ENCODE measurements at places on chromosomes 7 and 10.

DNA sequence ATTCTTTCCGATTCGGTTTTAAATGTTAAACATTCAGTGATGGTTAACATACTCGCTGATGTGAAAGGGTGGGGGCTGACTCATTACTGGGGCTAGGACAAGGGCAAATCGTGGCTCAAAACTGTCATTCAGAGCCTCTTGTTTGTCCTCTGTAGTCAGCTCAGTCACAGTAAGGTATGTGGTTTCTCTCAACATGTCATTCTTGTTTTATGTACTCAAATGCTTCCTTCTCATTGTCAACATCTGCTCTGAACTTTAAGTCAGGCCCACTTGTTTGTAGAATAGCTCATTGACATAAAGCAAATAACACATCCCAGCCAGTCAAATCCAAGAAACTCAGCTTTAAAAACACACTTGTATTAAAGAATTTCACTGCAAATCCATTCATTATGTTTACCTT is 7.3 kb downstream of the SLC16A9 start:
- no peak for DNase-seq

GRCh38 chr10:16367621-16368292 is 69.1 kb upstream of the PTER start:
- peak; percentile 33 for DNase-seq

- DNase-seq = no peak
These were observed 45.9 kb upstream of the ARHGAP12 start for GRCh38 chr10:31974434-31975124.

- DNase-seq = no peak
These were observed 93.6 kb upstream of the CUX1 start for GRCh38 chr7:101723835-101724234.

- DNase-seq = no peak
These were observed 49.3 kb downstream of the CALML3 start for GRCh38 chr10:5573968-5574641.

- DNase-seq = no peak
These were observed 79.1 kb upstream of the PPIF start for GRCh38 chr10:79268161-79268601.

GRCh38 chr10:132506711-132507408 is 30.7 kb upstream of the INPP5A start:
- no peak for DNase-seq

DNA sequence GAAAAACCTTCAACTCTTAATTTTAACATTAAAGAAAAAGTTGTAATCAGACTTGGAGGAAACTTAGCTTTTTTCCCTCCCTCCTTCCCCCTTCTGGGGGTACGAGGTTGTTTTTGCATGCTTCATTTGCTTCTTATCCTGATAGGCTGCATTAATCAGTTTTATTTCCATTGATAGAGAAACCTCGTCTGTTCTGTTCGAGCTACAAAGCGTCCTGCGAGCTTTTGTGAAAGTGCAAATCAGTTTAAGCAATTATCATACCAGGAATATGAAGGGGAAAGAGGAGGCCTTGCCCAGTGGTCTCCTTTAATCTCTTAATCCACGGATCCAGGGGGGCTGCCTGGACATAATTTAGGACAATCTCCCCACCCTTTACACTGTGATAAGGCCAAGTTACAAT is 7.5 kb downstream of the EMX2 start:
- DNase-seq = no peak

DNA sequence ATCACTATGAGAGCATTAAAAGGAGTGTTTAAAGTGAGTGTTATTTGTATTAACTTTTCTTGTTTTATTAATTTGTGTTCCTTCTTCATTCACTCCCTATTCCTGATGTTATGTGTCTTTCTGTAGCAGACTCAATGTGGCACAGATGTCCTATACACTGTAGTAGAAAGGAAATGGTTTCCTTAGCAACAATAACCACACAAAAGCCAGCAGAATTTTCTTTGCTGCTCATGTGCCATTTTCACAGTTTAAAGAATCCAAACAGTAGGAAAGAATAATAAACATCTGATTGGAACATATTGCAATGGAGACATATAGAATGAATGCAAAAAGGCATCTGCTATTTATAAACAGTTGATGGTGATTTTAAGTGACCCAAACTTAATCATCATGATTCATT is 763.6 kb downstream of the PHTF2 start:
- no peak for DNase-seq

- no peak for DNase-seq
These were observed 77.9 kb downstream of the ARHGAP22 start for GRCh38 chr10:48526846-48527505.

GRCh38 chr10:62166331-62167131 is 102.1 kb downstream of the RTKN2 start:
- DNase-seq = no peak

DNA sequence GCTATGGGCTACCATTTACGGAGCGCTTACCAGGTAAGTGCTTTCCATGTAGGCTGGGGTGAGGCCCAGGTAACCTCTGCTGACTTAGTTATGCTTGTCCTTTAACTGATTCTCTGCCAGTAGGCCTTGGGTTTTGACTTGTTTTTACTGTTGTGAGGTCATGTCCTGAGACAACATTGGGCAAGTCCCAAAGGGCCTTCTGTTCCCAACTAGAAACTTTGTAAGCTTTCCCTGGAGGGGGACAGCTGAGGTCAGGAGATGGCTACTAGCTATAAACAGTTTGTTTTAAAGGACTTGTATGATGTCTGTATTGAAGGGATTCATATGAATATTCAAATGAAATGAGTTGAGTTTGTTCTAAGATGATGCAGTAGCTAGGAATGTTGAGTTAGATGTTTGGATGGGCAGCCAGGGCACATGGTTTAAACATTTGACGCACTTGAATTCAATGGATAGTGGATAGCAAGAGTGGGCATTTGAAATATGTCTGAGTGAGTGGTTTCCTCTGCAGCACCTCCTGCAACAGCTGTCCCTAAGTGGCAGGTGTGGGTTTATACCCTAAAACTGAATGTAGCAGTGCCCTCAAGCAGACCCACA is 10.0 kb upstream of the SGPL1 start:
- no peak for DNase-seq

- DNase-seq = peak; percentile 16
These were observed 15.1 kb upstream of the NME8 start for GRCh38 chr7:37833107-37833817.

DNA sequence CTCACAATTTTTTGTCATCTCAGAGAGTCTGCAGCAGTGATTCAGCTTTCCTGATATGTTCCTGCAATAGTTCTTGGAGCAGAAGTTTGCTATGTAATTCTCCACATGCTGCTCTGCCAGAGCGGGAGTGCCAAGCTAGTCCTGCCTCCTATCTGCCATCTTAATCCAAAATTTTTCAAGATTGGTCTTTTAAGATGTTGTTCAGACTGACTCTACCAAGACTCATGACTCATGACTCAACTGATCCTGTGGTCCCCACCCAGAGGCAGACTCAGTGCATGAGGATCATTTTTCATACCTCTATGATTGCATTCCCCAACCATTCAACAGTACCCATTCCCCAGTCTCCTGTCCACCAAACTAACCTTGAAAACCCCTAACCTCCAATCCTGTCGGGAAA is 470.8 kb downstream of the INHBA start:
- DNase-seq = no peak

GRCh38 chr10:68053553-68053952 is 21.5 kb downstream of the HERC4 start:
- no peak for DNase-seq

GRCh38 chr10:28946479-28946878 is 269.2 kb downstream of the BAMBI start:
- no peak for DNase-seq

DNA sequence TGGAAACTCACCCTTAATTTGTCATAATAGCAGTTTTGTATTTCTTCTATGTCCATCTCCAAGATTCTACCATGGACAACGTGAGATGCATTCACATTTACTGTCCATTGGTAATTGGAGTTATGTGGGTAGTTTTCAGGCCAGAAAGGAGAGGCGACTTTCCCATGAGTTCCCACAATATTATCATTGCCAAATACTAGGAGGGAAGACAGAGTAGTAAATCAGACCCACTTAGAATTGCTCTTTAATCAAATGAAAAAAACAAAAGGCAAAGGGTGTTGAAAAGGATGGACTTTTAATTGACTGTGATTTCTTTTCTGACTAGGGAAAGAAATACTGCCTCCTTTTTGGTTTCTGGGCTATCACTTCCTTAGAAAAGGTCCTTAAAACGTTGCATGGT is 121.7 kb upstream of the RSU1 start:
- DNase-seq = no peak

GRCh38 chr7:1920266-1920681 is 250.2 kb downstream of the ELFN1 start:
- DNase-seq = no peak

- no peak for DNase-seq
These were observed 85.1 kb downstream of the CARD11 start for GRCh38 chr7:2958416-2959102.

DNA sequence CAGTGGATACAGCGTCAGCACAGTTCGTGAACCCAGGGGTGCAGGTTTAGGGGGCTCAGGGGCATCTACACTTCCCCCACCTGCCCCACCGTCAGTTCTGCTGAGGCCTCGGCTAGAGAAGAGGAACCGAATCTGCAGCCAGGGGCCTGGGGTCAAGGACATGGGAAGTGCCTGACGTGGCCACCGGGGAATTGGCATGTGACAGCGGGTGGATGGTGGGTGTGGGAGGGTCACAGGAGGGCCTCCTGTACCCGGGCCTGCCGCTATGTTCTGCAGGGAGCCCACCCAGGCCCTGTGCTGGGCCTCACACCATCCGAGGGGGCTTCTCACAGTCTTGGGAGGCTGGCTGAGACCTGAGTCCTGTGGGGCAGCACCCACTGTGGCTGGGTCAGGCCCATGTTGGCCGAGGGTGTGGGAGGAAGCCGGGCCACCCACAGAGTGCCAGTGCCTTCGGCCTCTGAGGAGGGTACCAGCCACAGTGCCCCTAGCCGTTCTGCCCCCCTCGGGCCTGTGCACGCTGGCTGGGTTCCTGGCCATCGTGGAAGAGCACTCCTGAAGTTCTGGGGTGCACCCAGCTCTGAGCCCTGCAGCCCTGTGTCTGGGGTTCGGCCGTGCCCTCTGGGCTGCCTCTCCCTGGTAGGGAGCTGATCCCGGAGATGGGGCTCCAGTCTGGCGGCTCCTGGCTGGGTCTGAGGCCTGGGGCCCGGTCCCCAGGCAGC is 5.9 kb downstream of the TTYH3 start:
- no peak for DNase-seq

GRCh38 chr7:132638000-132638399 is 61.7 kb upstream of the PLXNA4 start:
- DNase-seq = no peak

DNA sequence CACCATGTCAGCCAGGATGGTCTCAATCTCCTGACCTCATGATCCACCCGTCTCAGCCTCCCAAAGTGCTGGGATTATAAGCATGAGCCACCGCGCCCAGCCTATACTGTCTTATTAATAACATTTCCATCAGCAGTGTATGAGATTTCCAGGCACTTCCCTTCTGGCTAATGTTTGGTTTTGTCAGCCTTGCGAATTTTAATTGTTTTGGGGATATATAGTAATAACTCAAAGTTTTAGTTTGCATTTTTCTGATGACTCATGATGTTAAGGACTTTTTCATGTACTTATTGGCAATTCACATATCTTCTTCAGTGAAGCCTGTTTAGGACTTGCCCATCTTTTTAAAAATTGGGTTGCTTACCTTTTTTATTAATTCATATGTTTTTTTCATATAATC is 76.0 kb downstream of the TMEM270 start:
- no peak for DNase-seq

- DNase-seq = no peak
These were observed 47.4 kb upstream of the EZH2 start for GRCh38 chr7:148931470-148931869.

DNA sequence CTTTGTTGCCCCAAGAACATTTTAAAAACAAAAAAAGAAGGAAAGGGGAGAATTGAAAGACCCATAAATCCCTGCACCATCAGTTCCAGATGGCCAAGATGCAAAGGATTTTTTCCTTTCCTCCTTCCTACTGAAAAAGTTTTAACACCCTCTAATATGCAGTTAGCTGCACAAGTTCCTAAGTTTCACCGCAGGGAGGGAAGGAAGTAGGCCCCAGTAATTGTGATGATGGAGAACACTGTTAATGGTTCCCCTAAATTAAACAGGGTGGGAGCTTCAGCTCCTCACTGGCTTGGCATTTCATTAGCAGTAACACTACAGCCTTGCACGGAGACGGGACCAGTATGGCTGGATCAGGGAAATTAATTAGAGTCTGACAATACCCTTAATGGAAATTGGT is 63.7 kb upstream of the PPIF start:
- no peak for DNase-seq

GRCh38 chr10:91424016-91424415 is 13.9 kb downstream of the HECTD2 start:
- DNase-seq = no peak

- DNase-seq = no peak
These were observed at the start of gene HOXA10 for GRCh38 chr7:27173956-27174873. Gene HOXA10 (minus strand): TSS chr7:27174320. CDS start chr7:27174306, 14 bp downstream.

DNA sequence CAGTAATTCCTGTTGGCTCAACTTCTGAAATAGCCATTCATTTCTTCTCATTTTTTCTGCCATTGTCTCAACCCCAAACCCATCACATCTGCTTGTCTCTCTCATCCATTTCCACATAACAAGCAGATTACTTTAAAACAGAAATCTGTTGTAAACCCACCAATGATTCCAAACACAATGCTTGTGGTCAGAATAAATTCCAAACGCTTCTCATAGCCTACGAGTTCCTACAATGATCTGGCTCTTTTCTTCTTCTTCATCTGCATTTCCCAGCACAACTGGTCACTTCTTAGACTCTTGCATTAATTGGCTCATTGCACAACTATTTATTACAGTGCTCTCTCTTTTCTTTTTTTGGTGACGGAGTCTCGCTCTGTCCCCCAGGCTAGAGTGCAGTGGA is 364.1 kb downstream of the GATA3 start:
- no peak for DNase-seq

DNA sequence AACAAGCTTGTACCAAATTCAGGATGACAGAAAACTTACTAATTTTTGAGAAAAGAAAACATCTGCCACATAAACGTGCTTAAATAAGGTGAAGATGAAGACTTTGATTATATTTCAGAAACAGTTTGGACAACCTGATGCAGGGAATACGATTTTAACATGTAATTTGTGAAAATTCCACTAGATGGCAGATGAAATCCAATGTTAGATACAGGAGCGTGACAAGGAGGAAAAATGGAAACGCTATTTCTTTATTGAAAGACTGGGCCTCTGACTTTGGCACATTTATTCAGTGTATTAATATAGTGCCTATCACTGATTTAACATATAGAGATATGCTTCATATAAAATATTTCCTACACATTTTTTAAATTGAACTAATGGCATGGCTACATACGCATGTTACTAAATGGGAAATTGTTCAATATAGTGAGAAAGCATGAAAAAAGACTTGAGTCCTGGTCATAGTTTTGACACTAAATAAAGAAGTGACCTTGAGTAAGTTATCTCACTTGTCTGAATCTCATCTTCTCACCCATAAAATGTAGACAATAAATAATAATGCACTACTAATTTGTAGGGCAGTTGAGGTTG is 60.7 kb downstream of the CD36 start:
- peak; percentile 30 for DNase-seq

DNA sequence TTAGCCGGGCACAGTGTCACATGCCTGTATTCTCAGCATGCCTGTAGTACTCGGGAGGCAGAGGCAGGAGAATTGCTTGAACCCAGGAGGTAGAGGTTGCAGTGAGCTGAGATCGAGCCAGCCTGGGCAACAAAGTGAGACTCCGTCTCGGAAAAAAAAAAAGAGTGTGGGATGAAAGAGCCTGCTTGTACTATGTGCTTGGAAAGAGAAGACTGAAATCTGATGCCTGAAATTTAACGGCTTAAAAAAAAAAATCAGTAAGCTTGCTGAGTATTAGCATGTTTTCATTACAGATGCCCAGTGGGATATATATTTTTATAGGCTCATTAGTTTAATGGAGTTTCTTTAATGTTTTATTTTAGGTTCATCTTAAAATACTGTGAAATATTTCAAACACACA is 4.2 kb downstream of the NT5C2 start:
- DNase-seq = no peak

Measured in NCI-H2081 treated with DMSO at 0.1 percent for 48 hours (cell line).